ENCODE measurements at places on chromosomes 2 and 18.

DNA sequence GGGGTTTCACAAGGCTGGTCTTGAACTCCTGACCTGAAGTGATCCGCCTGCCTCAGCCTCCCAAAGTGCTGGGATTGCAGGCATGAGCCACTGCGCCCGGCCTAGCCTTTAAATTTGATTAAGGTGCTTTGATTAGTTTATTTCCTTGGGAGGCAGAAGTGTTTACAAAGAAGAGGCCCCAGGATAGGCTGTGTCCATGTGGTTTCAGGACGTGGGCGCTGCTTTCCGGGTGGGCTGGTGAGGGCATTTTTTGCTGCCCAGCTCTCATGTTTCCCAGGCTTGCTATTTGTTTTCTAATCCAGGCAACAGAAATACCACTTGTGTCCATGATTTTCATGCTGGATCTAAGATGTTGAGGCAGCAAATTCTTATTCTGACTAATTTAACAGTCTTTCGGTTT lies 124.2 kb downstream of the SH3RF3 start:
- DNase-seq = no peak

DNA sequence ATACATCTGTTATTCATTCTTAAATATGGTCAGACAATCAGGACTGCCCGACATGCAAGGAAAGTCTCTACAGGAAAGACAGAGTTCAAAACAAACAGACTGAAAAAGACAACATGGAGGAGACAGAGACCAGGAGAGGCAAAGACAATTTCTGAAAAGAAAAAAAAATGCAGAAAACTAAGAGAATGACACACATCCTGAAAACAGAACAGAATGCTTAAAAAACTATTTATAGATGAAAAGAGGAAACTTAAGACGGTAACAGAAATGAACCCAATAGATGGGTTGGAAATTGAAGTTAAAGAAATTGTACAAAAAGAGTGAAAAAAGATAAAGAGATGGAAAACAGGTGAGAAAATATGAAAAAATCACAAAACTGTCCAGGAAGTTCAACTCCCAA lies 95.7 kb downstream of the BCL2 start:
- no peak for DNase-seq

DNA sequence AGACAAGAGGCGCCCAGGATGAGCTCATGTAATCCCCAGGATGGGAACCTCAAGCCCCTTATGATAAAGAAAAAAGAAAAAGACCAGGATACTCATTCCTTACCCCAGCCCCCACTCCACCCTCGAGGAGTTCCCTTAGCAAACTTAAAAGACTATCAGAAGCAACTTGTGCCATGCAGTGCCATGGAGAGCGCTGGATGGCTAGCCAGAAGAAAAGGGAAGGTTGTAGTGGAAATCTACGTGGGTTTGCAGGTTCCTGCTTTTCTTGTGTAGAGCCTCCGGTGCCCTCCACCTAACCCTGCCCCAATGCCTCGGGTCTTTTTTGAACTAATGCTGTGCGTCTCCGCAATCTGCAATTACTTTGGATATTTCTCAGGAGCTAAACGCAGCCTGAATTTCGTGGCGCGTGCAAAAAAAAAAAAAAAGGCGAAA lies 16.2 kb upstream of the BCL11A start:
- DNase-seq = no peak

DNA sequence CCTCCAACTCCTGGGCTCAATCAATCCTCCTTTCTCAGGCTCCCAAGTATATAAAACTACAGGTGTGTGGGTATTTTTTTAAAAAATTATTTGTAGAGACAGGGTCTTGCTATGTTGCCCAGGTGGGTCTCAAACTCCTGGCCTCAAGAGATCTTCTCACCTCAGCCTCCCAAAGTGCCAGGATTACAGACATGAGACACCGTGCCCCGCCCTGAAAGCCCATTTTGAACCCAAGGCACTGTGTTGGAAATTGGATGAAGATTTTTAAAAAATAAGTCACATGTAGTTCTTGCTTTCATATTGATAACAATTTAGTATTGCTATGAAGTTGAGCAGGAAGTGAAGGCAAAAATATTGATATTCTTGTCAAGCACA lies 472.5 kb upstream of the TNP1 start:
- no peak for DNase-seq

GRCh38 chr2:168097431-168097830 lies 150.0 kb downstream of the STK39 start:
- no peak for DNase-seq

- no peak for DNase-seq
These were observed 35.5 kb downstream of the RPRD1A start for GRCh38 chr18:36031903-36032302.
